Right renal pelvis (tissue), 4 donors: ENCODE measurements at places on chromosomes 3 and 15. TPM values are rescaled to one million over a fixed set of nuclear protein-coding genes. Genes with fewer than 3 reads are reported as not detected.

Gene NRROS
- polyA plus RNA-seq = 4.2 TPM

Gene SLC24A5
- 0.17 TPM for polyA plus RNA-seq

Gene NISCH
- polyA plus RNA-seq = 101 TPM

Gene PP2D1
- 0.25 TPM for polyA plus RNA-seq

DNA sequence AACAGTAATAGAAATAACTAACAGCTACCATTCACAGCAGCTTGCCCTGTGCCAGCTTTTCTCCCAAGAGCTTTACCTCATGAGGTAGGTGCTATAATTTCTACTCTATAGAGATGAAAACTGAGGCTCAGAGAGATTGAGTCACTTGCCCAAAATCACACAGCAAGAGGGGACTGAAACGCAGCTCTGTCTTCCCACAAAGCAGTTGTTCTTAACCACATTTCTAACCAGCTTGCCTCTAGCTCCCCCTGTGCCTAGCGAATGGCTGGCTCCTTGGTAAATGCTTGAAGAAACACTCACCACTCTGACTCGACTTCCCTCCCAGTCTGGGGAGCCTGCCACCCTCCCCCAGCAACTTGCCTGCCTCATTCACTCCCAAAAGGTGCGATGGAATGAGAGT is 15.6 kb upstream of the TMEM40 start:
- DNase-seq = no peak

DNA sequence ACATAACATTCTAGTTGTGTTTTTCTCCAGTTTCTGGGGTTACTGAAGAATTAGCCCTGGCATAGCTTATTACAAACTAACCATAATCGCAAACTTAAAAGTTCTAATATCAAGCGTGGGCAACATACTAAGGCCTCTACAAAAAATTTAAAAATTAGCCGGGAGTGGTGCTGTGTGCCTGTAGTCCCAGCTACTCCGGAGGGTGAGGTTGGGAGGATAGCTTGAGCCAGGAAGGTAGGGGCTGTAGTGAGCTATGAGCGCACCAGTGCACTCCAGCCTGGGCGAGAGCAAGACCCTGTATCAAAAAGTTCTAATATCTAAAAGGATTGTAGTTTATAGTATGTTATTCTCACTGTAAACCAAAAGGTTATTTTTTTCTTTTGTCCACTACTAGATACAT is 1.1 kb downstream of the OIP5 start:
- DNase-seq = no peak

DNA sequence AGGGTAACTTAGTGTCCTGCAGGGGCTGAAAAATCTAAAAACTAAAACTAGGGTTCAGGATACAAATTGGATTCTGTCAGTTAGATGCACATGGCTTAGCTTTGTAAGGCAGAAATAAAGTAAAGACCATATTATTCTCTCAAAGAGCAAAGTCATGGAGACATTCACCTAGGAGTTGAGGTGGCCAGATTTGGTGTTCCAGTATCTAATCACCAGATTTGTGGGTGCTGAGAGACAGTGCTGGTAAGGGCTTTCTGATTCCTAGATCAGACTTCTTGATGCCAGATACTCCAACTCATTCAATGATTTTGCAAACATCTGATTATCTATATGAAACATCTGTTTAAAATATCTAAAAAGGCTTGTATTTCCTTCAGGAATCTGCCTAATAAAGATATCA is 28.3 kb upstream of the TBC1D5 start:
- no peak for DNase-seq

DNA sequence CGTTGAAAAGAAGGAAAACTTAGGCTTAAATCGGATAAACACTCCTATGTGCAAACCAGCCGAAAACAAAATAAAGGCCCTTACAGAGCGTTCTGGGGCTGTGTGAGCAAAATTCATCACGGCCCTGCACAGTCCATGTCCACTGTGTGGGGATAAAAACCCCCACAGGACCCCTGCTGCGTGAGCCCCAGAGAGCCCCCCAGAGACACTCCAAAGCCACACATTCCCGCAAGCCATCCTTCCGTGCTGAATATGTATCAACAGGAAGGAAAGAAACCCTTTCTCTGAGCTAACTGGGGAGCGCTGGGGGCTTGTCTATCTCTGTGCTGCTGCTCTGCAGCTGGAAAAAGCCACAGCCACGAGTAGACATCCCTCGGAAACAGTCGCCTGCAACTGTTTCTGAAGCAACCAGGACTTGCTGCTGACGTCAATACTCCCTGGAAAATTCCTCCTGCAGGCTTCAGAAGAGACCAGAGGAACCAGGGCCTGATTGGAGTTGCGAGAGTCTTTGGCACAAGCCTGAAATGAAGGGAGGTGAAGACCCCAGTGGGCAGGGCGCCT is 72.7 kb downstream of the NUP210 start:
- no peak for DNase-seq

DNA sequence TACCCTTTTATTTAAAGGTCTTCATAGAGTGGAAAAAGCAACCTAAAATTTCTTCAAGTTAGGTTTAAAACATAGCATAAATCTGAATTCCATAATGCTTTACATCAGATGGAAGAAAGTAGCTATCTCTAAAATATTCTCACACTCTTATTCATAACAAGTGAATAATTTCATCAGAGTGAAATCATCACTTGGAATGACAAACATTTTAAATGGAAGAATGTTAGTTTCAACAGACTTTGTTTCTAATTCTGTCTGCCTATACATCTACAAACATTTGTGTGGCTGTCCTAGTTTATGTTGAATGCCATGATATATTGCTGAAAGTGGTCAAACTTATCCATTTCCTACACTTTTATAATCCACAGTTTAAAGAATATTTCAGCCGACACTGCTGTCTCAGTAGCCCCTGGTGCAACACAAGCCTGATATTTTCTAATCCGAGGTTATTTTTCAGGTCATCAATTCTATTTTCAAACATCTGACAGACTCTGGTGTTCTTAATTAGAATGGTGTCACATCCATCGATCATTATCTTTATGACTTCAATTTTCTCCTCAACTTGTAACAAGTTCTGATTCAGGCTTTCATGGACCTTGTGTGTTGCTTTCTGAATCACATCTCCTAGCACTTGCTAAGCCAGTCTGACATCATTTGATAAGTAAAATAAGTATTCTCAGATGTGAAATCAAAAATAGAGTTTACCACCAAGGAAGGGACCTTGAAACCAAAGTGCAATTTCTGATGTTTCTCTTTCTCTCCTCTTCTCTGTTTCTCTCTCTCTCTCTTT is 17.1 kb upstream of the CNTN3 start:
- DNase-seq = no peak

DNA sequence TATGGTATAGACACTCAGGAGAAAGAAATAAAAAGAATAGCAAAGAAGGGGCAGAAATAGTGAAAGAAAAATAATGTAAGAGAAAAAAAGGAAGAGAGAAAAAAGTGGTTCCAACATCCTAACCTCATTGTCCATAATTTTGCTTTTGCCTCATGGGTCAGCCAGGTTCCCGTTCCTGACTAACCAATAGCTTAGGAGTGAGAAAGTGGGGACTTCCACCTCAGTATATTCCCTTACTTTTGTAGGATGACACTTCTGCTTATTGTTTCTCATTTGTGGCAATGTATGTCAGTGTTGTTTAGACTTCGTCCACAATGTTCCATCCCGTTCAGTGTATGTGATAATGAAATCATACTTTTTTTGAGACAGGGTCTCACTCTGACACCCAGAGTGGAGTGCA is 9.3 kb upstream of the SLC12A8 start:
- no peak for DNase-seq

GRCh38 chr15:68816795-68817303 is 3.8 kb downstream of the ANP32A start:
- peak; percentile 42 for DNase-seq

DNA sequence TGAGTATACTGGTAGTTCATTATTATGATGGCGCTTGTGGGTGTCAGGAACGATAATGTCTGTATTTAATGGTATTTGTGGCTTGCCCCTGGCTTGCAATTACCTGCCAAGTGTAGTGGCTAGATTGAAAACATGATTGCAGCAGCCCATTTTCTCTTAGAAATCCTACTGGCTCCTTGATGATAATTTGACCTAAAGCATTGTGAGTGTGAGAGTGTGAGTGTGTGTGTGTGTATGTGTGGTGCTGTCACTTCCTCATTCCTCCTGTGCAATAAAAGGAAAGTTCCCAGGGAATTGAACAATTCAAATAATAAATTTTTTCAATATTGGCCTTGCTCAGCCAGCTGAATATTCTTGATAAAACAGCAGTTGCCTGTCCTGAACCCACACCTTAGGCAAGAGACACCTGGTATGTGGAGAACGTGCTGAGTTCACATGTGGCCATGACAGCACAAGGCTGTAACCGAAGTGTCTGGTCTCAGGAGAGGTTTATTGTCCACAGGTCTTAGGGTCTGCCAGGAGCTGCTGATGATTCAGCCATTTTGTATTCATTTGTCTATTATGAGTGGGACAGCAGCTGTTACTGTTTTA is 193.3 kb downstream of the CD47 start:
- no peak for DNase-seq

- no peak for DNase-seq
These were observed 44.0 kb downstream of the NUP210 start for GRCh38 chr3:13376091-13376490.

DNA sequence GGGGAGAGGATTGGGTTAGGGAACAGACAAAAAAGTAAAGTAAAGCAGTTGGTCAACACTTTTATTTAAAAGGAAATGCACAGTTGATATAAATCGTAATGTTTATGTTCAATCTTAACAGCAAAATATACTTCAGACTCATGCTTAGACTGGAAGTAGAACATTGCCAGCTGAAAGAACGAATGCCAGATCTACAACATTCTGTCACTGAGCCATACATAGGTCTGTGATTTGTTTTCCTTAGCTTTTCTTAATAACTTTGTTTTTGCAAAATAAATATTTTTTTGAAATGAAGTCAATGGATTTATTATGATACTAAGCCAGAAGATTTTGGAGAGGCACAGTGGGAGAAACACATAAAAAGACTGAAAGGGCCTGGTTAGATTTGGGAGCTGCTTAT is 62.0 kb downstream of the LEKR1 start:
- DNase-seq = no peak

DNA sequence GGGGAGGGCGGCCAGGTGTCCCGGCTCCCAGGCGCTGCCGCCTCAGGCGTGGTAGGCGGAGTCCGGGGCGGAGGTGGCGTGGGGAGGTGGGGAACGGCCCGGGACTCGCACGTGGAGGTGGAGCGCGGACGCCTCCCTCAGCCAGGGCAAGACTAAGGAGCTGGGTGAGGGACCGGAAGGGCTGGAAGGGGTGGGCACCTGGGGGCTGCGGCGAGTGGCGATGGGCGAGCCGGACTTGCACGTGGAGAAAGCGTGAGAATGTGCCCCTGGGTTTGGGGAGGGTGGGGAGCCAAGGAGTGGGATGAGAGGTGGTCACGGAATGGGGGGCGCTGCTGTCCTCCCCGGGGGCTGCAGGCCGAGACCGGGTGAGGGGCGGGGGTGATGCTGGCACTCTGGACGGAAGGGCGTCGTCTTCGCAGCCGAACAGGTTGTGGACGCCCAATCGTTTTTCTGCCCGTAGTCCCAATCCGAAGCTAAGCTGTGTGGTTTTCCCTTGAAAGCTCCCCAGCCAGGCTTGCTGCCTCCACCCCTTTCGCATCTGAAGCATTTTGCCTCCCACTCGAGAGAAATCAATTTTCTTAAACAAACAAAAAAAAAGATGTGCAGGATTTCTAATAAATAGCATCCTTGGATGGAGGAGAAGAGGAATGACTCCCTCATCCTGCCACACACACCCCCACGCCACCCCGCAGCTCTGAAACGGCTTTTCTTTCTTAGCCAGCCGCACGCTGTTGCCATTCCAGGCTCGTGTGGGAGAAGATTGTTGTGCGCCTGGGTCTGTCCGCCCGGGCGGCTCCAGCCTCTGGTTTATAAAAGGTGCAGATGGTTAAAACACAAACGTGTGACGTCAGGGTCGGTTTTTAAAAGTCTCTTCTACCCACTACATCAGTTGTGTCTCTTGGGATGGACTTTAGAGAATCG is 62.5 kb upstream of the ANKRD28 start:
- peak; percentile 31 for DNase-seq

- DNase-seq = no peak
These were observed 51.9 kb downstream of the GOLM2 start for GRCh38 chr15:44340410-44340809.
